GM12892 (cell line): ENCODE measurements at places on chromosomes 2 and 18.

GRCh38 chr2:67918471-67918870 is 144.3 kb downstream of the C1D start:
- no peak for DNase-seq

GRCh38 chr18:24274837-24275236 is 122.8 kb downstream of the OSBPL1A start:
- no peak for DNase-seq

DNA sequence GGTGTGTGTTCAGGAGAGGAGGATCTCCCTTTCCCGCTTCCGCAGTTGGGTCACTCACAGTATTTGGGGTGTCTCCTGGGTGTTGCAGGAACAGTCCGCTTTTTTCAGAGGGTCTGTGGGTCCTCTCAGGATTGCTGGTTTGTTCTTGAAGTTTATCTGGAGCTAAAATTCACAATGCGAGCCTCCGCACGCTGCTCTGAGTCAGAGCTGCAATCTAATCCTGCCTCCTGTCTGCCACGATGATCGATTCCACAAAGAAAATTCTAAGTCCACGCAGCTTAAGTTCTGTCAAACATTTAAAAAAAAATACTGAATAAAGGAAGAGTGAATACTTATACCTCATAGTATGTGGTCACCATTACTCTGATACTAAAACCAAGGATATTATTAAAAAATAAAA is 76.5 kb downstream of the RAD51AP2 start:
- no peak for DNase-seq

DNA sequence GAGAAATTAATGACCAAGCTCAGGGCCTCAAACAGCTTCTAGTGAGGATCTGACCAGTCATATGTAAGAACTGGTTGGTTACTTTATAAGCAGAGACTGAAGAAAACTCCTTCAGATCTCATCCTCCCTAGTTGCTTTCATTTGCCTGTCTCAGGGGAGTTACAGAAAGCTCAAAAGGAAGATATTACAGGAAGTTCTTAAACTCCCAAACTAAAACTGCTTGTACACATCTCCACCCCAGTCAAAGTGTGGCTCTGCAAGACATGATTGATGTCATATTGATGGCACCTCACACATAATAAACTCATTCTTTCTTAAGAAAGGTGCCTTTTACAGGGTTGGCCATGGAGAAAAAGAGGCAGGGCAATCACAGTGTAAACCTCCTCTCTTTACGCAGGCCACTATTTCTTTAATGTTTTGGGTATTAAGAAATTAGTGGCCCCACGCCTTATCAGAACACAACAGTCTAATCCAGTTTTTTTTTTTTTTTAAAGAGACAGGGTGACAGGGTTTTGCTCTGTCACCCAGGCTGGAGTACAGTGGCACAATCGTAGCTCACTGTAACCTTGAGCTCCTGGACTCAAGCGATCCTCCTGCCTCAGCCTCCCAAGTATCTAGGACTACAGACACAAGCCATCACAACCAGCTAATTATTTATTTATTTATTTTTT is 62.6 kb upstream of the STK17B start:
- DNase-seq = no peak
